Left kidney (tissue), 8 donors: ENCODE measurements at places on chromosomes 4 and X. TPM values are rescaled to one million over a fixed set of nuclear protein-coding genes. Genes with fewer than 3 reads are reported as not detected.

GRCh38 chrX:129697204-129697829 is 41.5 kb upstream of the XPNPEP2 start:
- no peak for DNase-seq

DNA sequence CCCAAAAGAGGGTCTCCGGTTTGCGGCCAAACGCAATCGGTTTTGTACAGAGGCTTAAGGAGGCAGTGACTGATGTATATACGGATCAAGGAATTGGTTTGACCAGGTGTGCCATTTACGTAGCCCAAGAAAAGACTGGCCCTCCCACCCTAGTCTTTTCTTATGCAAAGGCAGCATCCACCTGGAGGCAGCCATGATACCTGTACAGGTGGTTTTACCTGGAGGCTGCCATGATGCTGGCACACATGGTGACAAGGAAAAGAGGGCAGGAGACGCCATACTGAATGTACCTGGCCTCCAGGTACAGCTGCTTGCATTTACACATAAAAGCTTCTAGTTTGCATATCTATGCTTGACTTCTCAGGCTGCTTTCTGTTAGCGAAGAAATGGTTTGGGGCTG is 917.7 kb upstream of the INTU start:
- DNase-seq, result no peak

DNA sequence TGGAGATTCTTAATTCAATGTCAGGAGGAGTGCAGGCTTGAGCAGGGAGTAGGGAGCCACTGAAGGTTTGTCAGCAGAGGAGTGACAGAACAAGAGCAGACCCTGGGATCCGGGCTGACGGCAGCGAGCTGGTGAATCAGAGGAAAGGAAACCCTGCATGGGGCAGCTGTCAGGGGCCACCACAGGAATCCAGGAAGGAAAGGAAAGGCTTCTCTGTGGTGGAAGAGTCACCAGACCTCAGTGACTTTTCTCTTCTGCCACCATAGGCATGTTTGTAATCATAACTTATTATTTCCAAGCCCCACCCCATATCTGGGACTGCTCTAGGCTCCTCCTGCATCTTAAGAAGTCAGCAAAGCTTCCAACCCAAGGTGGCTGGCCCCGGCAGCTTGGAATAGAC is 150.9 kb downstream of the BCOR start:
- DNase-seq, result no peak

DNA sequence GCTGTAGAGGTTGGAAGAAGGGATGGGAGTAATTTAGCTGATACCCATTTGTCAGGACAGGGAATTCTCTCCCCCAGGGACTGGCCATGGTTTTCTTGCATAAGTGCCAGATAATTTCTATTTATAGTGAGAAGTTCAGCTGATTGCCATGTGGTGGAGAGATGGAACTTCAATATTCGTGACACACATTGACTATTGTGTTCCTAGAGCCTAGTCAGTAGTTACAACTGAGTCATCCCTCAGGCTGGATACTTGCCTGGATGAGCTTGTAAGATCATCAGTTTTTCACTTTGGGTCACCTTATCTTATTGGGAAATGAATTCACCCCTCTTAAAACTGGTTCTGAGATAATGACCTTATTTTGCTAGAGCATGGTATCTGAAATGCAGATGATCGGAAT is 32.2 kb downstream of the CFAP299 start:
- DNase-seq, result no peak

GRCh38 chrX:4909348-4909747 is 1195.9 kb upstream of the PRKX start:
- DNase-seq, result no peak

Gene VCX3B
- 0.23 TPM for polyA plus RNA-seq

- no peak for DNase-seq
Observed at GRCh38 chr4:6349896-6350603, 80.4 kb downstream of the WFS1 start.
